Uterus (tissue), 4 donors: ENCODE measurements at places on chromosomes 7 and 10. TPM values are rescaled to one million over a fixed set of nuclear protein-coding genes. Genes with fewer than 3 reads are reported as not detected.

DNA sequence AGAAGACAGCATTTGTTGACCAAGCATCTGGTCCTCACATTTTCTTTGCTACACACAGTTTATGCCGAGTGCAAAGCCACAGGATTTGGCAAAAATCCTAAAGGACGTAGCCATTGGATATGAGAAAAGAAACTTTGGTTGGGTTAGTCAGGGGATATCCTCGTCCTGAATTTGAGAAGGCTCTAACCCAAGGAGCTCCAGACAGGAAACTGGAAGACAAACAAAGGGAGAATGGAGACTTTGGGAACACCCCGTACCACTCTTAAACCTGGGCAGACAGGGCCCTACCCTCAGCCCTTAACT lies 146.6 kb upstream of the FRMD4A start:
- H3K36me3 ChIP-seq: no peaks in the 10 kb centered on the region
- H3K27ac ChIP-seq: no peak overlapping the region
- H3K4me3 ChIP-seq: no peak overlapping the region
- DNase-seq: no peak

DNA sequence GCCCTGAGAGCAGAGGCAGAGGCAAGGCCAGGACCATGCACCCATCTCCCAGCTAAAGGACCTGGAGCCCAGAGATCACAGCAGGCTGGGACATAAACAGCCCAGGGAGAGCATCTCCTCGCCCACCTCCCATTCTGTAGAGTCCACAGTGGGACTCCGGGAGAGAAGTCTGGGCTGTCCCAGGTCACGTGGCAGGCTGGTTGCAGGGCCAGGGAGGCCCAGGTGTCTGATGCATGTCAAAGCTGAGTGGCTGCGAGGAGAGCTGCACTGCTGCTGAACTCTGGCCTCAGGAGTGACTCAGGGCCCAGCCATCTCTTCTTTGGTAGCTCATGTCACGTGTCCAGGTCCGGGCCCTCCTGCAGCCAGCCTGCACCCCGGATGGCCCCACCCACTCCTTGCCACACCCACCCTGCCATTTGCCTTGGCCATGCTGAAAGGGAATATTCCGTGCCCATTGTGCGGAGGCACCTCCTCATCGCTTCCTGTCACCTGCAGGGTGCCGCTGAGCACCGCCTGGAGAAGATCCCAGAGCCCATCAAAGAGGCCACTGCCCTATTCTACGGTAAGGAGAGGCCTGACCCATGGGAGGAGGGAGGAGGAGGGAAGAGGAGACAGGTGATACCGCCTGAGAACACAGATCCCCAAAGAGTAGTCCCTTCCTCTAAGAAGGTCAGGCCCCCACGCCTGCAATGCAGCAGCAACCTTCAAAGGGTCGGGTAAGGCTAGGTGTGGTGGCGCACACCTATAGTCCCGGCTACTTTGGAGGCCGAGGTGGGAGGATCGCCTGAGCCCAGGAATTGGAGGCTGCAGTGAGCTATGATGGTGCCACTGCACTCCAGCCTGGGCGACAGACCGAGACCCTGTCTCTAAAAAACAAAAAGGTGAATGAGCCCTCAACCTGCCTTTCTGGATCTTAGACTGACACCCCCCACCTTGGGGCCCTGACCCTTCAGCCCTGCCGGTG lies 12.6 kb upstream of the SH2B2 start:
- no peak for DNase-seq
- H3K36me3 ChIP-seq: no peaks in the 10 kb centered on the region
- H3K27ac ChIP-seq: no peak overlapping the region
- H3K4me3 ChIP-seq: no peak overlapping the region
- H3K4me1 ChIP-seq: no peaks in the 10 kb centered on the region
- H3K27me3 ChIP-seq: no peaks in the 10 kb centered on the region

GRCh38 chr7:16356301-16356958 lies 64.9 kb downstream of the CRPPA start:
- H3K27me3 ChIP-seq: no peaks in the 10 kb centered on the region
- H3K36me3 ChIP-seq: no peaks in the 10 kb centered on the region
- no peak overlapping the region for H3K27ac ChIP-seq
- no peaks in the 10 kb centered on the region for H3K4me1 ChIP-seq
- H3K4me3 ChIP-seq: no peak overlapping the region

- no peaks in the 10 kb centered on the region for H3K4me1 ChIP-seq
- H3K27ac ChIP-seq: no peak overlapping the region
- no peaks in the 10 kb centered on the region for H3K27me3 ChIP-seq
Observed at GRCh38 chr7:26991796-26992195, 104.0 kb downstream of the HOXA1 start.

DNA sequence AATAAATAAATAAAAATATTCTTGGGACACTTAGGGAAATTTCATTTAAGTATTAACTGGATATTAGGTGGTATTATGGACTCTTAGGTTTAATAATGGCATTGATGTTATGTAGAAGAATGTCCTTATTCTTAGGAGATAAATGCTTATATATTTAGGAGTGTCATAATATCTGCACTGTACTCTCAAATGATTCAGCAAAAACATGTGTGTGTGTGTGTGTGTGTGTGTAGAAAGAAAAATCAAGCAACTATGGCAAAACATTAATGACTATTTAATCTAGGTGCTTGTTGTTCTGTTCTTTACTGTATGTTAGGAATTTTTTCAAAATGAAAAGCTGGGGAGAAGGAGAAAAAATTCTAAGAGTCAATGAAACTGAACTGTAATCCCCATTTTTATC lies 3.9 kb downstream of the ASNS start:
- no peak overlapping the region for H3K27ac ChIP-seq
- H3K27me3 ChIP-seq: no peaks in the 10 kb centered on the region
- no peaks in the 10 kb centered on the region for H3K4me1 ChIP-seq
- H3K36me3 ChIP-seq: no peaks in the 10 kb centered on the region
- no peak for DNase-seq

DNA sequence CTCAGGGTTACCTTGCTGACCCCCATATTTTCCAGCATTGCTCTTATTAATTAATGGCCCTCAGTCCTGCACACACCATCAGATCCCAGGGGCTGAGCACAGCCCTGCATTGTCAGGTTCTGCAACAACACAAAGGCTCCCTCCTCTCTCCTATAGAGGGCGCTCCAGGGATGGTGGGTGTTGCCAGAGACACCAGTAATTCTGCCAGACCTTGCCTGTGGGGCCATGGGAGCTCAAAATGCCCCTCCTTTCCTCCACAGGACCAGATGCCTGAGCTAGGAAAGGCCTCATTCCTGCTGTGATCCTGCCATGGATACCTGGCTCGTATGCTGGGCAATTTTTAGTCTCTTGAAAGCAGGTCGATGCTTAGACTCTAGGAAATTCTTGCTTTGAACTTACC lies 42.8 kb upstream of the PRSS58 start:
- no peaks in the 10 kb centered on the region for H3K27me3 ChIP-seq
- no peak overlapping the region for H3K4me3 ChIP-seq
- H3K4me1 ChIP-seq: no peaks in the 10 kb centered on the region
- no peaks in the 10 kb centered on the region for H3K36me3 ChIP-seq
- H3K27ac ChIP-seq: no peak overlapping the region

DNA sequence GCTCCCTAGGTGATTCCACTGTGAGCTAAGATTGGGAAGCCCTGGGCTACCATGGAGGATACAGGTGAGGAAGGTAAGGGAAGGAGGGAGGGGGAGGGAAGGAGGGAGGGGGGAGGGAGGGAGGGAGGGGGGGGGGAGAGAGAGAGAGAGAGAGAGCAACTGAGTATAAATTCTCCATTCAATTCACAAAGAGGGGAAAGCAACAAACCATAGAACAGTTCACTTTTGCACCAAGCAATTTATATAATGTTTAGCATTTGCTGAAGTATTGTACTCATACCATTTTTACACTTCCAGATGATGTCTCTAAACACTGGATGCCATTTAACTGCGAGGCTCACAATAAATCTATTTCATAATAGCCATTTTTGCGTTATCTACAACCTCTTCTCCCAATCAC lies 118.3 kb downstream of the COL28A1 start:
- DNase-seq: no peak
- H3K4me3 ChIP-seq: no peak overlapping the region
- no peaks in the 10 kb centered on the region for H3K36me3 ChIP-seq
- H3K27me3 ChIP-seq: no peaks in the 10 kb centered on the region

- no peak overlapping the region for H3K4me3 ChIP-seq
- no peaks in the 10 kb centered on the region for H3K27me3 ChIP-seq
- no peaks in the 10 kb centered on the region for H3K36me3 ChIP-seq
- peak overlapping the region; percentile 42 for H3K27ac ChIP-seq
- peak; percentile 81 for DNase-seq
Observed at GRCh38 chr10:79196470-79197461, 128.0 kb downstream of the ZMIZ1 start.

DNA sequence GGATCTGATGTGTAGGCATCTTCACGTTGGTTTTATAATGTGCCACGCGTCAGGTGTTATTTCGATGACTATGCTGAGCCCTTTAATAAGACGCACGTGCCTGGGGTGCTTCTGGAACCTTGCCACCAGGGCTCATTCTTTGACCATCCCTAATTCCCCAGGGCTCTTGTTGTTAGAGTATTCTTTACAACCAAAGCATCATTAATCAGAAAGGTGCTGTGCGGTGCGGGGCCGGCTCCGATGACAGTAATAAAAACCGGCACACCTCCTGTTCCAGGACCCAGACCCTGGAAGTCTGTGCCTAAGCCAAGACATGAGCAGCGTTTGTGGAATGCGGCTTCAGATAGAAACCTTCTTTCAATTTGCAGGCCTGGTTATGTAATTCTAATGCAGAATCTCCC lies 58.4 kb downstream of the MGMT start:
- no peaks in the 10 kb centered on the region for H3K27me3 ChIP-seq
- H3K4me1 ChIP-seq: peaks cover 7% of the 10 kb centered on the region
- no peak overlapping the region for H3K4me3 ChIP-seq
- H3K27ac ChIP-seq: no peak overlapping the region

GRCh38 chr10:45627412-45628048 lies 45.0 kb downstream of the ZFAND4 start:
- H3K27me3 ChIP-seq: no peaks in the 10 kb centered on the region
- no peak overlapping the region for H3K4me3 ChIP-seq
- H3K4me1 ChIP-seq: no peaks in the 10 kb centered on the region
- no peak for DNase-seq
- no peak overlapping the region for H3K27ac ChIP-seq

GRCh38 chr7:29408841-29409243 lies 154.8 kb upstream of the PRR15 start:
- H3K4me1 ChIP-seq: no peaks in the 10 kb centered on the region
- no peak overlapping the region for H3K4me3 ChIP-seq
- no peak overlapping the region for H3K27ac ChIP-seq

GRCh38 chr10:124387078-124387874 lies 31.4 kb downstream of the OAT start:
- no peaks in the 10 kb centered on the region for H3K27me3 ChIP-seq
- peaks cover 4% of the 10 kb centered on the region for H3K4me1 ChIP-seq
- no peaks in the 10 kb centered on the region for H3K36me3 ChIP-seq
- DNase-seq: no peak
- no peak overlapping the region for H3K27ac ChIP-seq

DNA sequence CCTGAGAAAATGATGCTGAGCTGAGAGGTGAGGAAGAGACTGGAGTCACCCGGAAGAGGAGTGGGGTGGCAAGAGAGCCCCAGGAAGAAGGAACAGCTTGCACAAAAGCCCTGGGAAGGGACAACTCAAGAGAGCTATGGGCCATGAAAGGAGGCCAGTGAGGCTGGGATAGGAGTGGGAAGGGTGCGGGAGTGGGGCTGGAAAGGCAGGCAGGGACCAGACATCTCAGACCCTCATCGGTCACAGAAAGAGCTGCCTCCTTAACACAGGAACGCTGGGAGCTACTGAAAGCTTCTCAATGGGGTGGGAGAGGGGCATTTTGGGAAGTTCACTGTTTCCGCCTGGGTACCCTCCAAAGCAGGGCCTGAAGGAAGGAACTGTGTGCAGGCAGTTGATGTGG lies 122.0 kb upstream of the UNC5B start:
- no peaks in the 10 kb centered on the region for H3K36me3 ChIP-seq
- no peaks in the 10 kb centered on the region for H3K27me3 ChIP-seq
- no peak overlapping the region for H3K27ac ChIP-seq
- DNase-seq: no peak
- H3K4me1 ChIP-seq: no peaks in the 10 kb centered on the region

DNA sequence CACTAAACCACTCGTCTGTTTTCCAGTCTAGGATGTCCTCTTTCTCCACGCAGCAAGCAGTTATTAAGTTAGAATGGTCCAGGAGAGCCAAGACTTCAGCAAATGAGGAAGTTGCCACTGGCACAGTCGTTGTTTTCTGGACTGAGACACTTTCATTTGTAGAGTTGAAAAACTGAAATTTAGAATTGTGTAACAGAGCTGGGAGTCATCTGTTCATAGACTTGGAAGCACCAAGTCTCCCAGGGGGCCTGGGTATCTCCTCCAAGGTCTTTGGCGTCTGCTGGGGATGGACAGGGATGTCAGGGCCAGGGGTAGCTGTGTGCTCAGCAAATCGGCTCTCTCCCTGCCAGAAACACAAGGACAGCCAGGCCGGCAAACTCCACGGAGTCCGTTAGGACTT lies 208.4 kb downstream of the FANK1 start:
- no peak overlapping the region for H3K27ac ChIP-seq
- H3K27me3 ChIP-seq: no peaks in the 10 kb centered on the region
- DNase-seq: no peak

DNA sequence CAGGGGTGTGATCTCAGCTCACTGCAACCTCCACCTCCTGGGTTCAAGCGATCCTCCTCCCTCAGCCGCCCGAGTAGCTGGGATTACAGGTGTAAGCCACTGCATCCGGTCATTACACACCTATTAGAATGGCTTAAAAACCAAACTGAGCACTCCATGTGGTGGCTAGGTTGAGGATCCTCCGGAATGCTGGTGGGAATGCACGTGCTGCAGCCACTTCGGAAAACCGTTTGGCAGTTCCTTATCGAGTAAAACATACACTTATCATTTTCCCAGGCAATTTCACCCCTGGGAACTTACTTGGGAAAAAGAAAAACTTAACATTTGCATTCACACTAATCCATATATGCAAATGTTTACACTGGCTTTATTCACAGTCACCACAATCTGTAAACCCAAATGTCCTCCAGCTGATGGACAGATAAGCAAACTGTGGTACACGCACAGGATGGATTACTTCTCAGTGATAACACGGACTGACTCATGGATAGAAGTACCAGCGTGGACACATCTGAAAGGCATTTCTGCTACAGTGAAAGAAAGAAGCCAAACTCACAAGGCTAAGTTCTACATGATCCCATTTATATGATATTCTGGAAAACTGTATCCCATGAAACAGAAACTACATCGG lies 20.4 kb downstream of the RFC2 start:
- DNase-seq: no peak
- H3K36me3 ChIP-seq: no peaks in the 10 kb centered on the region
- H3K4me3 ChIP-seq: no peak overlapping the region
- no peaks in the 10 kb centered on the region for H3K27me3 ChIP-seq
- no peaks in the 10 kb centered on the region for H3K4me1 ChIP-seq

FGL2 gene
- total RNA-seq: 5.9 TPM

OR2A5 gene
- not detected for total RNA-seq

ZP3 gene
- total RNA-seq: 5.9 TPM

WDR37 gene
- total RNA-seq: 6.5 TPM

VPS41 gene
- 51.0 TPM for total RNA-seq

CPEB3 gene
- total RNA-seq: 2.6 TPM

GIMAP1 gene
- 7.4 TPM for total RNA-seq

PAX4 gene
- total RNA-seq: not detected
